ENCODE measurements at places on chromosomes 2 and 18. TPM values are rescaled to one million over a fixed set of nuclear protein-coding genes. Genes with fewer than 3 reads are reported as not detected.

The TMEM237 gene
- total RNA-seq = 14.6 TPM

The GULP1 gene
- 5.5 TPM for total RNA-seq

The SMYD1 gene
- 341 TPM for total RNA-seq

The ZNF521 gene
- total RNA-seq = 12.8 TPM

DNA sequence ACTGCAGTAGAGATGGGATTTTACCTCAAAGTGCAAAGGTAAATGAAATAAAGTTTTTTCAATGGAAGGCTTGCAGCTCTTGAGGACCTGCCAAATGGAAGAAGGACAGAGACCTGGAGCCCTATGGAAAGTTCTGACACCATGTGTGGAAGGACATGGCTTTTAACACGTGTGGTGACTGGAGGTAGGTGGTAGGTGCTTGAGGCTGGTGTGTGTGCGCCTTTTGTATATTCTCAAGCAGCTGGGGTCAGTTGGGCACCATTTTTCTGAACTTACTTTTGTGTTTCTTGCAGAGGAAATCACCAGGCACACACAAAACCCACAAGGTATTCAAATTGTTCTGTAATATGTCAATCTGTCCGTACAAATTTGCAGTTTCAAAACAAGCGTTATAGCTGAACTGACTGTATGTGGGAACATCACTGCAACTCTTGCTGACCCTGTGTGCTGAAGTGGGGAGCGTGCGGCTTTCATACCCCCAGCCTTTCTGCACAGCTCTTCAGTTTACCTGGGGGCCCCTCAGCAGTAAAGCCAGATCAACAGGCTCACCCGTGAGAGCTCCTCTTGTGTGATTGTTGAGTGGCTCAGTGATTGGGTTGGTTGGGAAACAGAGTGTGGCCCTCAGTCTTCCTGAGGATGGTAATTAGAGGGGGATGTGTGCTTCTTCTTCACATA, 363 bp downstream of the GREB1 start:
- no peak for DNase-seq

DNA sequence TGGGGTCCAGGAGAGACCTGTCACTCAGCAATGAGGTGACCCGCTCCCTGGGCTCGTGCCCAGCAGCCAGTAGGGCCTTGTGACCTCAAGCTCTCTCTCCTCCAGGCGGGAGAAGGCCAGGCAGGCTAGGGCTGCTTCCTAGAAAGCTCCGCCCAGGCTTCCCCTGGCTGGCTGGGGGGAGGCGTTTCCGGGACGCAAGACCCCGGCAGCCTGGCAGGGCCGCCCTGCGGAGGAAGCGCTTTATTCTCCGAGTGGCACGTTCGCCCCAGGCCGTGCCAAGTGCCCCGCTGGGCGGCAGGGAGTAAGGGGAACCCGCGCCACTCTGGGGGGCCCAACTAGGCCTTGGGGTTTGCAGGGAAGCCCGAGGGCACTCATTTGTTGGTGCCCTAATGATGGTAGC, 21.2 kb upstream of the EPAS1 start:
- peak; percentile 86 for DNase-seq

DNA sequence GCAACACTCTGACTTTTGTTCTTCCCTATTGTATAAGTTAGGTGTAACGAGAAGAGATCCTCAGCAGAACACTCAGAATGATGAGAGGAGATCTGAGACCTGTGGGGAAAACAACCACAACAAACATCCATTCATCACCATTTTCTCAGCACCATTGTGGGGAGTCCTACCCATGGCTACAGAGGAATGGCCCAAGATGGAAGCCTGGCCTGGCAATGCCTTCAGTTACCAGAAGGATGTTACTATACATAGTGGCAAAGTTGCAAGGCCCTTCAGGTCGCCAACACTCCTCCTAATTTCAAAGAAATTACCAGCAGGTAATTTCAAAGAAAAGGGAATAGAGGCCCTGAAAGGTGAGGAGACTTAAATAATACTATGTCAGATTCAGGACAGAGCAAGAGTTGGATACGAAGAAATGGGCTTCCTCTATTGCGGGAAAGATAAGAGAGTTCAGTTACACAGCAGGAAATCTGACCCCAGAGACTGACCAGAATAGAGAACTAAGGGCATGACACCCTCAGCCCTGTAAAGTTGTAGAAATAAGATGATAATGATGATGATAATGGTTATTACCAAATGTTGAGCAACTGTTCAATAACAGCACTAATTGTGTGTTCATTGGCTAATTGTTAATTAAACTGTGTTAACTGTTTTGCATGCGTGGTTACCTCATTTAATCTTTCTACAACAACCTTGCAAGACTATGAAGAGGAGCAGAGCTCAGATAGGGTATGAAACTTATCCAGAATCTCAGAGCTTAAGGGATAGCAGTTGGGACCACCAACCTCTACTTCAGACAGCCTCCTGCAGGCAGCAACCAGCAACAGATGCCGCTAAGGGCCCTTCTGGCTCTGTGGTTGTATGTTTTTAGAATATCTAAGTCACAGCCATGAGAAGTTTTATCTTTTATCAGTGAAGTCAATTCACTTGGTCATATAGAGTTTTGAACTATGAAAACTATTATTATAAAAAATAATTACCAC, 37.5 kb downstream of the DHRS9 start:
- DNase-seq = no peak

GRCh38 chr2:242012956-242013764, 143.6 kb downstream of the RTP5 start:
- no peak for DNase-seq

Measured in heart left ventricle (tissue), 16 donors.